Activated T-helper 1 cell treated with anti-CD3 and anti-CD28 coated beads, Interleukin-2, amount 50 U/mL, for 16 hours (primary cell): ENCODE measurements at places on chromosomes 16 and 17.

- DNase-seq: no peak
Observed at GRCh38 chr16:70402916-70403659, 35.8 kb downstream of the ST3GAL2 start.

DNA sequence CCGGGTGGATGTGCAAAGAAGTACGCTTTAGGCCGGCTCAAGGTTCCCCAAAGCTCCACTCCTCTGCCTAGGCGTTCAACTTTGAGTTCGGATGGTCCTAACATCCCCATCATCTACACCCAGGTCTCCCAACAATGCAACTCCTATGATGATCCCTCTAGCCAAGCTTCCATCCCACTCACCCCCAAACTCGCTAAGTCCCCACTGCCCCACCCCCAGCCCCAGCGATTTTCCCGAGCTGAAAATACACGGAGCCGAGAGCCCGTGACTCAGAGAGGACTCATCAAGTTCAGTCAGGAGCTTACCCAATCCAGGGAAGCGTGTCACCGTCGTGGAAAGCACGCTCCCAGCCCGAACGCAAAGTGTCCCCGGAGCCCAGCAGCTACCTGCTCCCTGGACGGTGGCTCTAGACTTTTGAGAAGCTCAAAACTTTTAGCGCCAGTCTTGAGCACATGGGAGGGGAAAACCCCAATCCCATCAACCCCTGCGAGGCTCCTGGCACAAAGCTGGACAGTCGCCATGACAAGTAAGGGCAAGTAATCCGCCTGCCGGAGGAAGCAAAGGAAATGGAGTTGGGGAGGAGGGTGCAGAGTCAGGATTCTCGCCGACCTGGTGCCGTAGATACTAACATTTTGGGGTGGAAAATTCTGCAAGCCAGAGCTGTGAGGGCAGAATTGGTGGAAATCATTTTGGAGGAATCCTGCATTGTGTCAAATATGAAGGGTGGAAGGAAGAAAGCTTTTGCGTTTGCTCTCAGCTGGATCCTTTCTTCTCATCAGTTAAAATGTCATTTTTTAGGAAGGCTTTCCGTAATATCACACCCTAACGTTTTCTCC is at the start of gene TP53:
TSS of gene TP53 (minus strand) at position 419 of the 836 bp plus-strand sequence. CDS start 10,896 bp downstream, outside the sequence.
- DNase-seq: peak; percentile 80

GRCh38 chr16:3542601-3543373 is 34.4 kb downstream of the NLRC3 start:
- DNase-seq: no peak

DNA sequence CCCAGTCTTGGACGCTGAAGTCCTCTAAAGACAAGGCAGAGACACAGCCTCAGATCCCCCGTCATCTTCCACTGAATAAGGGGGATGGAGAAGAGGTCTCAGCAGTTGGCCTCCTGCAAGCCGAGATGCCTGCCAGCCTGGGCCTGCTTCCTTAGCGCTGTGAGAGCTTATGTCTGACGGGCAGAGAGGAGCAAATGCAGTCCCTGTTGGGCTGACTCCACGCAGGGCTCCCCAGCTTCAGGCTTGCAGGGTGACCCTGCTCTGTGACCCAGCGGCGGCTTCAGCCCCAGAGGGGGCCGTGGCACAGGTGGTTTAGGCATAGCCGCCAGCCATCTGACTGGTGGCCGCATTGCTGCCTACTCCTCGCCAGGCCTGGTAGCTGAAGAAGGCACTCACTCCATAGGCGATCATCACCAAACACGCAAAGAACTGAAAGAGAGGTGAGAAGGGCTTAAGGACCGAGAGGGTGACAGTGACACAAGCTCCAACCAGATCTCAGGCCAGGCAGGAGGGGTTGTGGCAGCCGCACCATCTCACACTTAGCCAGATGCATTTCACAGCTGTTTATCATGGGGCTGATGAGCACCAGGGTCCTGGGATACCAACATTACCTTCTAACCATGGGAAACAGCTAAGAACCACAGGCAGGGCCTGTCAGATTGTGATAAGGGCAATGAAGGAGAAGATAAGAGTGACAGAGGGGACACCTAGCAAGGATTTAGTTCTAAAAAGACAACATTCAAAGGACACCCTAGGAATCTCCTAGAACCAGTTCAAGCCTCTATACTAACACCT is 11.7 kb downstream of the ARL2BP start:
- DNase-seq: no peak

GRCh38 chr17:45430738-45431530 is 1.7 kb downstream of the ARHGAP27 start:
- no peak for DNase-seq
